ENCODE measurements at places on chromosomes 5 and 9. TPM values are rescaled to one million over a fixed set of nuclear protein-coding genes. Genes with fewer than 3 reads are reported as not detected.

Gene PCDHGA11
- total RNA-seq = 12.5 TPM

Gene TPRN
- 9.6 TPM for total RNA-seq

GRCh38 chr5:132474881-132475496 is 15.6 kb downstream of the IRF1 start:
- H3K4me1 ChIP-seq = peaks cover 7% of the 10 kb centered on the region
- no peak overlapping the region for H3K4me3 ChIP-seq
- no peaks in the 10 kb centered on the region for H3K36me3 ChIP-seq
- H3K27me3 ChIP-seq = no peaks in the 10 kb centered on the region

Gene SMIM3
- 0.51 TPM for total RNA-seq

Gene RAB3C
- total RNA-seq = 36.2 TPM

Gene SARDH
- 2.0 TPM for total RNA-seq

DNA sequence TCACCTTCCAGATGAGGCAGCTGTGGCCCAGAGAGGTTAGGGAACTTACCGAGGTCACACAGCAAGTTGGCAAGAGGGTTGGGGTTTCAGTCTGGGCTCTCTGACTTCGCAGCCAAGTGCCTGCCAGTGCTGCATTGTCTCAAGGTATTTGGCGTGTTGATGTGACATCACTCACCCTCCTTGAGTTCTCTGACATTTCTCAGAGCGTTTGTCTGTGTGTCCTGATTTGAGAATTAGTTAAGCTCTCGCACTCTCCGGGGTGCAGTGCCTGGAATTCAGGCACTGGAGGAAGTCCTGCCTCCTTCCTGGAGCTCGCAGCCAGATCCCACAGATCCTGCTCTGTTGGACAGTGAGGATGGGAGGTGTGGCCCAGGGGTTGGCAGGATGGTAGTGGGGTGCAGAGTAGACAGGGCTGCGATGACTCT is 25.7 kb downstream of the WWC1 start:
- H3K4me3 ChIP-seq = no peak overlapping the region
- no peak overlapping the region for H3K27ac ChIP-seq
- DNase-seq = no peak
- H3K27me3 ChIP-seq = peaks cover 5% of the 10 kb centered on the region
- no peaks in the 10 kb centered on the region for H3K36me3 ChIP-seq

Gene INSYN2B
- total RNA-seq = not detected

- no peaks in the 10 kb centered on the region for H3K4me1 ChIP-seq
- no peak for DNase-seq
- no peaks in the 10 kb centered on the region for H3K27me3 ChIP-seq
- H3K27ac ChIP-seq = no peak overlapping the region
Observed at GRCh38 chr5:42807722-42808447, 3.8 kb downstream of the SELENOP start.
